ENCODE measurements at places on chromosomes 16 and 17.

- DNase-seq: no peak
Observed at GRCh38 chr16:5257462-5257861, 159.9 kb upstream of the EEF2KMT start.

DNA sequence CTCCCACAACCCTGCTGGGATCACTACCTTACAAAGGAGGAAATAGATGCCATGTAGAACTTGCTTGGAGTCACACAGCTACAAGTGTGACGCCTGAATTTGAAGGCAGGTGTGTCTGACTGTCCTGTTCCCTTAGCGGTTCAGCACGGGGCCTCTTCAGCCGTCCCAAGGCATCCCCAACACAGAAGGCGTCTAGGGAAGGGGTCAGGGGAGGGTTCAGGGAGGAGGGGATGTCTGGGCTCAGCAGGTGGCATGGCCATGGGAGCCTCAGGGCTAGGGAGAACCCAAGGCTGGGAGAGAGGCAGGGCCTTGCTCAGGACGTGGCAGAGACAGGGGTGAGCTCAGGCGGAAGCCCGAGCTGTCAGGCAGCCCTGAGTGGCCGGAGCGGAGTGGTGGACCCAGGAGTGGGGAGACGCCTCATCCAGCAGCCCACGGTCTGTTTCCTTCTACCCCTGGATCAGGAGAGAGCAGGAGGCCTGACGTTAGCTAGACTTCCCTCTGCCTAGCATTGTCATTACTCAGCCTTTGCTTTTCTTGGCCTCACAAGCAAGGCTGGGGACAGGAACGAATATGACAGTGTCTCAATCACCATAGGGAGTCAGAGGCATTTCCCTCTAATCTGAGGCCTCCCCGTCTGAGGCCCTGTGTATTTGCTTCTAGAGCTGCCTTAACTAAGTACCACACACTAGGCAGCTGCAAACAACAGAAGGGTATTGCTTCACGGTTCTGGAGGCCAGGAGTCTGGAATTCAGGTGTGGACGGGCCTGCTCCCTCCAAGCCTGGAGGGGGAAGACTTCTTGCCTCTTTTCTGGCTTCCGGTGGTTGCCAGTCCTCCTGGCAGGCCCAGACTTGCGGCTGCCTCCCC lies 31.3 kb upstream of the ANKRD40CL start:
- peak; percentile 73 for DNase-seq

DNA sequence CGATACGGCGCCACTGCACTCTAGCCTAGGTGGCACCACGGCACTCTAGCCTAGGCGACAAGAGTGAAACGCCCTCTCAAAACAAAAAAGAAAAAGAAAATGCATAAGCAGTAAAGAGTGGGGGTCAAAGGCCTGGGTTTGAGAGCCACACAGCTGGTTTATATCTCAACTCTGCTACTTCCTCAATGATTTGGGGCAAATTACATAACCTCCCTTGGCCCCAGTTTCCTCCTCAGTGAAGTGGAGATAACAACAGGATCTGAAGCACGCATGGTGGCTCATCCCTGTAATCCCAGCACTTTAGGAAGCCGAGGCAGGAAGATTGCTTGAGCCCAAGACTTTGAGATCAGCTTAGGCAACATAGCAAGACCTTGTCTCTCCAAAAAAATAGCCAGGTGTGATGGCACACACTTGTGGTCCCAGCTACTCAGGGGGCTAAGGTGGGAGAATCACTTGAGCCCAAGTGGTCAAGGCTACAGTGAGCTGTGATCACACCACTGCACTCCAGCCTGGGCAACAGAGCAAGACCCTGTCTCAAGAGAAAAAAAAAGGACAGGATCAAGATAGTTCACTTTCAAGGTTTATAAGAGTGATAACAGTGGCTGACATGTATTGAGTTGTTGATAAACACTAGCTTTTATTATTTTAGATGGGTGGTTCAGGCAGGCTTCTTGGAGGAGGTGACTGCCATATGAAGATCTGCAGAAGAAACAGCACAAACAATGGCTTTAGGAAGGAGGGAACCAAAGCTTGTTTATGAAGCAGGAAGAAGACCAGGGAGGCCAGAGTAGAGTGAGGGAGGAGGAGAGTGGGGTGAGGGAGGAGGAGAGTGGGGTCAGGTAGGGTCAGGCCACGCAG lies 8.5 kb upstream of the COG1 start:
- DNase-seq: no peak

GRCh38 chr16:53598511-53599275 lies 95.7 kb upstream of the AKTIP start:
- no peak for DNase-seq

DNA sequence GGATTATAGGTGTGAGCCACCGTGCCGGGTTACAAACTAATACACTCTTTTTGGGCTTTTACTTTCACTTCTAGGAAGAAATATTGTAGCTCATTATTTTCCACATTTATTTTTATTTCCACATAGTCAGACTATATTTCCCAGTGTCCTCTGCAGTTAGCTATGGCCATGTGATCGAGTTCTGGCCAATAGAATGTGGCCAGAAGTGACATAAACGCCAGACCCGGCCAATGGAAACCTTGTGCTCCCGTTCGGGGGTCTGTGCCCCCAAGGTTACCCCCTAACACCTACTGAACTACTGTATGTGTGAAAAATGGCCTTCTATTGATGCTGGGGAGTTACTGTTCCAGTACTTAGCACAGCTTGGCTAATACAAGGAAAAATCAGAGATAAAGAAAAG lies 13.2 kb upstream of the RPTOR start:
- DNase-seq: no peak

- DNase-seq: peak; percentile 23
Observed at GRCh38 chr17:19238167-19238505, 970 bp downstream of the EPN2 start.

- DNase-seq: no peak
Observed at GRCh38 chr17:7285679-7286078, 4.2 kb downstream of the SLC2A4 start.

- DNase-seq: no peak
Observed at GRCh38 chr16:14215941-14216340, 144.8 kb downstream of the MRTFB start.

DNA sequence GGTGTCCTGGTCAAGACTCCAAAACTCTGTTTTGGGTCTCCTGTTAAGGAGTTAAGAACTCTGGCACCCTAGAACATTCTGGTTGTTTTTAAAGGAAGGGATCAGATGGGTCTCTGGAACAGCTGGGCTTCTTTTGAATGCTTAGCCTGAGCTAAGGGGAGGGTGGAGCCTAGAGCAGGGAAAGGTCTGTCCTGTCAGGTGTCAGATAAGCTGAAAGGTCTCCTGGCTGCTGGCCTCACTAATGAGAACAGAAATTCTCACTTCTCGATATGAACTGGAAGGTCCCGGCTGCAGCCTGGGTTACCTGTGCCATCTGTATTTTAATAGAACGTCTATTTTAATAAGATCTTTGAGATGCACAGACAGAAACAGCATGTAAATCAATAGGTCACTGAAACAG lies 69.0 kb downstream of the RAP1GAP2 start:
- peak; percentile 52 for DNase-seq

GRCh38 chr17:50264263-50265113 lies 9.8 kb upstream of the TMEM92 start:
- peak; percentile 65 for DNase-seq

- DNase-seq: no peak
Observed at GRCh38 chr17:74450925-74451403, 15.5 kb upstream of the CD300A start.
